HepG2 (cell line): ENCODE measurements at places on chromosomes 5 and 9. TPM values are rescaled to one million over a fixed set of nuclear protein-coding genes. Genes with fewer than 3 reads are reported as not detected.

Gene OBP2B
- total RNA-seq, result not detected in 2 replicates

Gene DCAF10
- total RNA-seq, result 9.2 and 13.5 TPM in 2 replicates

Gene SLC25A46
- total RNA-seq, result 34.6 and 45.2 TPM in 2 replicates

Gene FAM200C
- 4.7 and 6.4 TPM in 2 replicates for total RNA-seq

Gene ANXA2R
- total RNA-seq, result 0.76 and 0.95 TPM in 2 replicates

Gene BARHL1
- total RNA-seq, result not detected in 2 replicates
